ENCODE measurements at places on chromosomes 1 and 21.

GRCh38 chr1:170580636-170581440, 48.9 kb downstream of the GORAB start:
- no peak for DNase-seq

DNA sequence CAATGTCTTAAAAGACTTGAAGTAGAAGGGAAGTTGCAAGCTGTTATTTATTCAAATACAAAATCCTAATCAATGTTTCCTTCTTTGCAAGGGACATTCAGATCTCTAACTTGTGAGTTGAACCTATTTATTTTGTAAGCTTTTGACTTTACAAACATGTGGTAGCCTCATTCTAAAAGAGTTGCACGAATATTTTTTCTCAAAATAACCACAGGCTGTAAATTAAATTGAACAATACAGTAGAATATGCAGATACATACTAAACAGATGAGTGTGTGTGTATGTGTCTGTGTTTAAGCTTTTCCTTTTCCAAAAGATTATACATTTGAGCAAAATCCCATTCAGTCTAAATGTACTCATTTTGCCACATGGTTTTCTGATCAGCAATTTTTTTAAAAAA, 4.8 kb upstream of the DYNLT5 start:
- no peak for DNase-seq

- no peak for DNase-seq
Measured at GRCh38 chr21:17491716-17492414, 21.0 kb upstream of the CXADR start.

DNA sequence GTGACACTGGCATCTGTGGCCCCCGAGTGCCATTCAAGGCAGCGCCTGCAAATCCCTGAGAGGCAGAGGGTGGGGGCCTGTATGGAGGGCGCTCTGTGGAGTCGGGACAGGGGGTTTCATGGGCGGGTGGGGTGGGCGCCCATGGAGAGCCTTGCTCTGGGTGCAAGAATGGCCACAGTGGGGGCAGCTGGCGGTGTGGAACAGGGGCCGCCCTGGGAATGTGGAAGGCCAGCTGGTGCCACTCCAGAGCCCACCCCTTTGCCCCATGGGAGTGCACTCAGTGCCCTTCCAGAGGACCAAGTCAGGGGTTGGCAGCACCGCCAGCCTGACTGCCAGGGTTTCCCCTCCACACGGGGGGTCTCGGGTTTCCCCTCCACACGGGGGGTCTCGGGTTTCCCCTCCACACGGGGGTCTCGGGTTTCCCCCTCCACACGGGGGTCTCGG, 55.0 kb upstream of the TRAPPC10 start:
- DNase-seq: no peak

- DNase-seq: no peak
Measured at GRCh38 chr1:20194757-20195461, 8.6 kb upstream of the PLA2G2C start.

DNA sequence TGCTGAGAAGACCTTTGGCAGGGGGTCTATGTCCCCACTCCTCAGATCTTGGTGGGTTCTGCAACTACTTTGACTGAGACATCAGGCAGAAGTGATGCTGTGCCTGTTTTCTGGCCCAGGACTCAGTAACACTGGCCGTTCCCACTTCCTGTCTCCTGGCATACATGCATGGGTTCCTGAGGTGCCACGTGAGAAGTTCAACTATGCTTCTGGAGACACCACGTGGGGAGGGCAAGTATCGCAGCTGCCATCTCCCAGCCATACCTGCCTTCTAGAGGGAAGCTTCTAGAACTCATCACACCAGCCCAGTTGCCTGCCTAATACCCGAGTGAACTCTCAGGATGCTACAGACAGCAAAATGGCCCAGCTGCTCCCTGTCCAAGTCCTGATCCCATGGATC, 65.8 kb downstream of the TRABD2B start:
- no peak for DNase-seq
